ENCODE measurements at places on chromosomes 1 and 21.

DNA sequence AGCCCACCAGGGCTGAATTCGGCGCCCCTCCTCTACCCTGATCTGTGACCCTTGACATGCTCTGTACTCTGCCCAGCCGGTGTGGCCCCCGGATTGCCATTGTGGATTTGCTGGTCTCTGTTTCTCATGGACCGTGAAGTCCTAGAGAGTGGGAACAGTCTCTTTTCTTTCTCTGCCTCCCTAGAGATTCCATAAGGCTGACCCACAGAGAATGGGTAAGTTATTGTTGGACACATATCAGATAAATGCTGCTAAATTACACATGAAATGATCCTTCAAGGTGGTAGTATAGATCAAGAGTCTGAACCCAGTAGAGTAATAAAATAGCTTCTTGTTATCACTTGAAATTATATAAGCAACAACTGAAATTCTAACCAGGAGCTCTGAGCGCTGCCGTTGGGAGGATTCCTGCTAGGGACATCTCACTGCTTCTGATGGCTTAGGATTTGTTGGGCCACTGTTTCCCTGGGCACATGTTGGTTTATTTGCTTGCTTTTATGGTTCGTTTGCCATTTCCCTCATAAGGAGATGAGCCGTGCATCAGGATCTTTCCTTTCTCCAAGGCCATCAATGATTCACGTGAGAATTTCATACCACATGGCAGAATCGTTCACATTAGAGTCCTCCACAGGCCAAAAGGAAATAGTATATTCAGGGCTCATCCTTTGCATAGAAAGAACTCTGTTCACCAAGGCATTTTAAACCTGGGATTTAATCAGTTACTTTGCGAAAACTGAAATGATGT, 111.9 kb downstream of the ZBTB18 start:
- DNase-seq, result no peak

GRCh38 chr1:62304515-62304914, 14.7 kb downstream of the KANK4 start:
- no peak for DNase-seq

- no peak for DNase-seq
These were observed 21.7 kb downstream of the ARHGEF10L start for GRCh38 chr1:17561247-17561548.

DNA sequence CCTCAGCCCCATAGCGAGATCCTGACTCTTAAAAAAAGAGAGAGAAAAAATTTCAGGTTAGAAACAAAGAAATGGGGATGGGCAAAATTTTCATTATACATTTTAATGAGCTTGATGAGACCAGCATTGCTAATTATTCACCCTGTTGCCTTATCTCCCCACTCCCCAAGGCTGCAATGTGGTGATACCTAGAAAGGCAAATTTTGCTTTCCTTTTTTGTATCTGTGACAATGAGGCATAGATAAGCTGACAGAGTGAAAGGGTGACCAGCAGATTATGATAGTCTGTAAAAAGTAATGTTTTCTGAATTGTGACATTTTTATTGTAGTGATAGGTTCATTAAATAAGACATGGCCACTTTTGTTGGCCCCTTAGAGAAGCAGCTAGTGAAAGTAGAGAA, 12.9 kb downstream of the SRRM1 start:
- no peak for DNase-seq

- DNase-seq, result peak; percentile 90
These were observed 20.4 kb upstream of the GNG12 start for GRCh38 chr1:67853704-67854103.

GRCh38 chr1:111045033-111045722, 81.5 kb upstream of the LRIF1 start:
- no peak for DNase-seq

- no peak for DNase-seq
These were observed 50.3 kb downstream of the ARHGEF16 start for GRCh38 chr1:3504822-3505153.

DNA sequence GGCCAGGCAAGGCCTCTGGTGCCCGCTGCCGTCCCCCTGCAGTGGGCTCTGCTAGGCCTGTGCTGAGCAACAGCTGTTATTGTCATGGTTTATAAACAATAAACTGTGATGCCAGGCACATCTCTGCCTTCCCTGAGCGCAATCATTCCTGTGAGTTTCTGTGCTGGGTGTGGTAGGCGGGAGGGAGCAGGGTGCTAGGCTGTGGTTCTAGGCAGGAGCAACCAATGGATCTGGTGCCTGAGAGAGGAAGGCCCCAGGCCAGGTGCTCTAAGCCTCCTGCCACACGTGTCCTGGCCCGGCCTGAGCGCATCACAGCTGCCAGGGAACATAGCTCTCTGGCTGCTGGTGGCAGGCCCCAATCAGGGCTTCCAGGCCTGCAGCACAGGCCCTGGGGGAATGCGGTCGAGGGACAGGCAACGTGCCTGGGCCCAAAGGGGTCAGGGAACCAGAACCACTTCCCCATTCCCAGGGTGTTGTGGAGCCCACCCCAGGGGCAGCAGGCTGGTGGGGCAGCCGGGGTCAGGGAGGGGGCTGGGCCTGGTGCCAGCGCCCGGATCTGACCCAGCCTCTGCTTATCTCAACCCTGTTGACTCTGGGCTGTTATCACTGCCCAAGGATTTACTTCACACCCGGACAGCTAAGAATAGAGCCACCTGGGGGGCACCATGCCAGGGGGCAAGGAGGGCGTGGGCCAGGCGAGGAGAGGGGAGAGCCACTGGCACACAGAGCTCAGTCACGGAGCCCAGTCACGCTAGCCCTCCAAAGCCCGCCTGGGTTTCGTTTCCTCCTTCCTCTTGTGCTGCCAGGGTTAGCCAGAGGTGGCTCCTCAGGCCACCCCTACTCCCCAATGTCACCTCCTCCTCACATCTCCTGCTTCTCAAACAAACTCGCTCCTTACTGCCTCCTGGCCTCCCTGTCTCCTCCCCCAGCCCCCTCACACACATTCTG, 11.5 kb downstream of the TRIM46 start:
- DNase-seq, result no peak

GRCh38 chr1:208614610-208615009, 370.4 kb upstream of the PLXNA2 start:
- no peak for DNase-seq

GRCh38 chr1:194366705-194367104, 1180.3 kb upstream of the B3GALT2 start:
- DNase-seq, result no peak

DNA sequence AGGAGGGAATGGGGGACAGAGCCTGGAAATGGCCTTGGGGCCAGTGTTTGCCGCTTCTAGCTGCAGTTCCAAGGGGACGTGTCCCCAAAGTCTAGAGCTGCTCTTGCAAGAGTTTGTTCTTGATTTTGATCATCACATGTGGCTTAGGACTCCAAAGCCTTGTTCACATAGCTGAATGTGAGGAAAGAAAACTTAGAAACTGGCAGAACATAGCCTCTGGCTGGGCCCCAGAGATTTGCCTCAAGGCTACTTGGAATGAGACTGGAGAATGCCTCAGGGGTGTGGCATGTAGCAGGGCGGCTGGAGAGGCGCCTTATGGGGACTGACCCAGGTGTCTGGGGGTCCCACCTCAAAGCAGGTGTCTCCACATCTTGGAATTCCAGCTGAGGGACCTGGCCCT, 2.3 kb downstream of the PDXK start:
- no peak for DNase-seq

DNA sequence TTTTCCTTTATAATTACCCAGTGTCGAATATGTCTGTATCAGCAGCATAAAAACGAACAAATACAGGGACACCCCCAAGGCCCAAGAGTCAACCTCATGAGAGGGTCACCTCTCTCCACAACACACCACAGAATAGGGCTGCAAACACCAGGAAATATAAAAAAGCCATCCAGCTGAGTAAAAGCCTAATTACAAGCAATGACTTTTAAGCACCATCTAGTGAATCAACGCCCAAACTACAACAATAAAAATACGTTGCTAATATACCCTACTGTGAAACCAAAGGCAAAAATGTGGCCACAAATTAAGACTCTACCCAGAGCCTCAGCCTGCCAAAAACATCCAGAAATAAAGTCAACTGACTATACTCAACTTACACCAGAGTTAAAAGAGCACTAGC, 817.9 kb upstream of the NEGR1 start:
- no peak for DNase-seq

GRCh38 chr1:87295445-87296110, 33.1 kb upstream of the LMO4 start:
- no peak for DNase-seq

GRCh38 chr1:55037733-55038551, 1.4 kb upstream of the PCSK9 start:
- DNase-seq, result no peak

GRCh38 chr1:63454269-63454668, 68.8 kb downstream of the ITGB3BP start:
- peak; percentile 9 for DNase-seq

DNA sequence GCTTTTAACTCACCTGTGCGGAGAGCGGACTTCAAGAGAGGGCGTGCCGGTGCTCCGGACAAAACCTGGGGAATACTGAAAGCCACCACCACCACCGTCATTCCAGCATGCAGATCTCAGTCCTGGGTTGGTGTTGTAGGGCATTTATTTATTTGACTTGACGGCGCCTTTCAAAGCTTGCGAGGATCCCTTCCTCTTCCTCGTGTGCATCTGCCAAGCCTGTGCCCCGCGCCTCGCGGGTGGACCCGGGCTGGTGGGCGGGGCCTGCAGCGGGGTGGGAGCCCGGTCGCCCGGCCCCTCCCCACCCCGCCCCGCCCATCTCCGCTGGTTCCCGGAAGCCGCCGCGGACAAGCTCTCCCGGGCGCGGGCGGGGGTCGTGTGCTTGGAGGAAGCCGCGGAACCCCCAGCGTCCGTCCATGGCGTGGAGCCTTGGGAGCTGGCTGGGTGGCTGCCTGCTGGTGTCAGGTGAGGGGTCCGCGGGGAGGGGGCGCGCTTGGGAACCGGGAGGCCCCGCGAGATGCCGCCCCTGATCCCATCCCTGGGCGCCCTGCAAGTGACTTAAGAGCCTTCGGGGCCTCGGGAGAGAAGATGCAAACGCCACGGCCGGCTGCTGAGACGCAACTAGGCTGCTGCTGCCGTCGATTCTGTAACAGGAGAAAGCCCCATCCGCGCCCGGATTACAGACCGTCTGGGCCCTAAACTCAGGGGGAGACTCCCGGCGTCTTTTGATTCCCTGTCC, at the start of gene IL10RB:
IL10RB (plus strand) TSS at position 318 of the 739 bp plus-strand sequence; CDS start at position 417, 99 bp downstream.
- no peak for DNase-seq

GRCh38 chr21:41379901-41380300, 18.1 kb downstream of the MX2 start:
- DNase-seq, result no peak

DNA sequence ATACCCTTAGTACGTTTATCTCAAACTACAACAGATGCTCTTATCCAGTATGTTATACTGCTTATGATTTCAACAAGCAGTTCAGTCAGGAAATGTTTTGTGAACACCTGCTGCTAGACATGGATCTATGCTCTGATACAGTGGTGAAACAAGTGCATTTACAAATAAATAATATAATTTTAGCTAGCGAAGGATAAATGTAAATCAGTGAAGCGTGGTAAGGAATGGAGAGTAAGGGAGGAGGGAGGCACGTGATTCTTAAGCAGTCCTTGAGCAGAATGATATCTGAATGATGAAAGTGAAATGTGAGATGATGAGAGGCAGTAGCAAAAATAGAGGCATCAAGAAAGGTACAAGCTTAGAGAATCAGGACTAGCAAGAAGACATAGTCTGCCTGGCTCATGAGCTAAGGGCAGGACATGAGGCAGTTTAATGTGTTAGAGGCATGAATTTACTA, 6.3 kb downstream of the TSNAX start:
- DNase-seq, result no peak

DNA sequence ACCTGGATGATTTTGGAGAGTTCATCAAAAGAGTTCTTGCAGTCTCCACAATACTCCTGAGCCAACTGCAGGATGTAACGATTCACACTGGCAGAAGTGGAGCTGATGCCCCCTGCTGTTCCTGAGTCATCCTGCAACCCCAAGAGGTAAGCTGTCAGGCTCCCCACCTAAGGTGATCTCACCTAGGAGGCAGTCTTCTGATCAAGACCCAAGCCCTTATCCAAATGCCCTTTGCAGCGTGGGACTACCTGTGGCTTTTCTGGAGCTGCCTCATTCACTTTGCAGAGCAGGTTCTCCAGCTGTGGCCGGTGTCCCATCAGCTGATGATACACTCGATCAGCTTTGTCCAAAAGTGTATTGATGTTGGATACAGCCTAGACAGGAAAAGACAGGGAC, 96.4 kb downstream of the UBR4 start:
- peak; percentile 7 for DNase-seq

- no peak for DNase-seq
These were observed 4.5 kb upstream of the DDR2 start for GRCh38 chr1:162627662-162628296.

DNA sequence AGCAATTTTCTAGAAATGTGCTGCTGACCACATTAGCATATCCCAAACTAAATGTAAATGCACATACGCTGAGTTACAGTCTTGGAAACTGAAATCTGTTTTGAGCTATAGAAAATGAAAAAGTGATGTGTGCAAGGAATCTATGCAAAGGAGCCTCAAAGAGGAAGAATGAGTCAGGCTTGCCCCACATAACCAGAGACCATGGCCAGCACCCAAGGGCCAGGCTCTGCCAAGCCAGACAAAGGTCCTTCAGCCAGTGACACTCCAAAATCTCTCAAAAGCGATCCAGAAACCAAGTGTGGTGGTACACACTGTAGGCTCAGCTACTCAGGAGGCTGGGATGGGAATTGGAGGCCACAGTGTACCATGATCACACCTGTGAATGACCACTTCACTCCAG, 195.2 kb downstream of the TOMM20 start:
- no peak for DNase-seq

DNA sequence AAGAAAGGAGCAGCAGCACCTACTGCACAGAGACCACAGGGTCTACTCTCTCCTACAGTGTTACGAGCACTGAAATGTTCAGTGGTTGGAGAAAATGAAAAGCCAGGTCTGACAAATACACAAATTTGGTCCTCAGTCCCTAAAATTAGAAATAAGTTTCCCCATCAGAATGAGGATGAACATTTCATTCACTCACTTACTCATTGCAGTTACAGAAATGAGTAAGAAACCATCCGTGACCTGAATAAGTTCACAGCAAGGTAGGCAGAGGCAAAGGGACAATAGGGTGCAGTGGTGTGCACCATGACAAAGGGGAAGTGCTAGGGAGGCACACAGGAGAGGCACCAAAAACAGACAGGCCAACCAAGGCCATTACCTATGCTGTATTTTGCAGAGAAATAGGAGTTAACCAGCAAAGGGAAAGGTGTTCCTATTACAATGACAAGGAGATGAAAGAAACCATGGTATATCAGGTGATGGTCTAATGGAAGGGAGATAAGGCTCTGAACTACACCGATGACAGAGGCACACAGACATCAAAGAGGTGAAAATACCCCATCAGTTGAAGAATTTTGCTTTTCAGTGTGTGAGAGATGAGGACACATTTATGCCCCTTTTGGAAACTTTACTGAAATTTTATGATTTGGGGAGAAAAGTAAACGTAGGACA, 29.4 kb downstream of the VAV3 start:
- no peak for DNase-seq

- DNase-seq, result no peak
These were observed 116.0 kb downstream of the CASZ1 start for GRCh38 chr1:10680487-10680886.

DNA sequence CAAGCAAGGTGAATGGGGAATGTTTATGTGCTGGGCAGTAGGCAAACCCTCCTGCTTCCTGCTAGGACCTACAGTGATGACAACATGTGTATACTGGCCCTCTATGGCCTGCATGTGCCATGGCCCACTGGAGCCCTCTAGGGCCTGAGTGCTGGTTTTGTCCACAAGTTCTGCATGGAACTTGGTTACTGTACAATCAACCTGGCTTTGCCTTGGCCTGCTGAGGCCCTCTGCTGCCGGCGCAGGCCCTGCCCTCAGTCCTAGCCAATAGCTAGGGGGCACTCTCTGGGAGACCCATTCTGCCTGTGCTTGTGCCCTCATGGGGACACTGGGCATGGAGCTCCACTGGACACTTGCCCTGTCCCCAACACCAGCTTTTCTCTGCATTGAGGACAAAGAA, 138.6 kb upstream of the NGF start:
- no peak for DNase-seq
